Cortex of kidney (tissue), 1 donor: ENCODE measurements at places on chromosomes 2 and 18.

GRCh38 chr2:213679894-213680293 lies 395.6 kb downstream of the SPAG16 start:
- no peak for DNase-seq

GRCh38 chr18:10397004-10397403 lies 57.4 kb upstream of the APCDD1 start:
- no peak for DNase-seq

DNA sequence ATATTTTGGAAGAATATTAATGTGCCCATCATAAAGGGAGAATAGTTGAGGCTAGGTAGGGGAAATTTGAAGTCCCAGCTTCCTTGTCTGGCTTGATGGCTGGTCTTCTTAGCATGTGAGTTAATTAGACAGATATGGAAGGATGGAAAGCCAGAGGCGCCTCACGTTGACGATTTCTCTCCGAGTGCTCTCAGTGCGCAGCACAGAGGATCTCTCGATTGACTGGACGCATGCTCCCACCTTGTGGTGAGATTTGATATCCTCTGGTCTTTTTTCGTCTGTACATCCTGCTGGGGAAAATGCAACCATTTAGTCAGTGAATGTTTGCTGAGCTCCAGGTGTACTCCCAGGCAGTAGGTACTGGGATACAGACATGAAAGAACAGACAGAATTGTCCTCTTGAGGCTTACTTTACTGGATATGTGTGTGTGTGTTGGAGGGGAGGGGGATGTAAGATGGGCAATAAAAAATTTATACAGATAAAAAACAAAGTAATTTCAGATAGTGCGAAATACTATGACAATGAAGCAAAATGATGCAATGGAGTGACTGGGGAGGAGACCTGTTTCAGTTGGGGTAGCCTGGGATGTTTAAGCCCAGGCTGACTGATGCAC lies 66.9 kb upstream of the ZNG1B start:
- DNase-seq = no peak

DNA sequence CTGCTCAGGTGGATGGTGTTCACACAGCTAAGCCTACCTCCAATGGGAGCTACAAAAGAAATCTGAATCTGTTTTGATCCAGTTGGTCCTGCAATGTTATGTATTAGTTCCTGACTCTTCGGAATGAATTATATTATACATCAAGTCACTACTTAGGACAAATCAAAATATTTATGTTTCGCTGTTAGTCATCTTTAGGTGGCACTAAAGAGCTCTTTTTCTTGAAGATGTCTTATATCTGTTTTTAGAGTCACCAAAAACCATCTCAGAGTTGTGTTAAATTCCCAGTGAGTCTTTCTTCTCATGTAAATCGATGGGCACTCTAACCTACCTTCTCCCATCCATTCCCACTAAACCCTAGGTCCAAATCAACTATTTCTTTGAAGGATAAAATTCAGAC lies 2.2 kb downstream of the DNER start:
- no peak for DNase-seq

DNA sequence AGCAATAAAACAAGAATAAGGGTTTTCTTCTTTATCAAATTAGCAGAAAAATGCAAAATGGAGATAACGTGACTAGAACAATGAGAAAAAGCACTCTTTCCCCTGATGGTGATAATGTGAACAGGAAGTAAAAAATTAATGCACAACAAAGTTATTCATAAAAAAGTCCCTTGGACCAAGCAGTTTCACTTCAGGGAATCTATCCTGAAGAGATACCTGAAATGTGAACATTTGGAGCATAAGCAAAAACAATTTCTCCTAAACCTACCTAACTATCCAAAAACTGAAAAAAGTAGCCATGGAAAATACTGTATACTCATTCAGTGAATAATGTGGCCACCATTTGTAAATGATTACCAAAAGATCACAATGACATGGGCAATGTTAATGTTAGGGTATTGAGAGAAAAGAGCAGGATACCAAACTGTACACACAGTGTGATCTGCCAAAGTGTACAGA lies 48.7 kb downstream of the TRIP12 start:
- no peak for DNase-seq

DNA sequence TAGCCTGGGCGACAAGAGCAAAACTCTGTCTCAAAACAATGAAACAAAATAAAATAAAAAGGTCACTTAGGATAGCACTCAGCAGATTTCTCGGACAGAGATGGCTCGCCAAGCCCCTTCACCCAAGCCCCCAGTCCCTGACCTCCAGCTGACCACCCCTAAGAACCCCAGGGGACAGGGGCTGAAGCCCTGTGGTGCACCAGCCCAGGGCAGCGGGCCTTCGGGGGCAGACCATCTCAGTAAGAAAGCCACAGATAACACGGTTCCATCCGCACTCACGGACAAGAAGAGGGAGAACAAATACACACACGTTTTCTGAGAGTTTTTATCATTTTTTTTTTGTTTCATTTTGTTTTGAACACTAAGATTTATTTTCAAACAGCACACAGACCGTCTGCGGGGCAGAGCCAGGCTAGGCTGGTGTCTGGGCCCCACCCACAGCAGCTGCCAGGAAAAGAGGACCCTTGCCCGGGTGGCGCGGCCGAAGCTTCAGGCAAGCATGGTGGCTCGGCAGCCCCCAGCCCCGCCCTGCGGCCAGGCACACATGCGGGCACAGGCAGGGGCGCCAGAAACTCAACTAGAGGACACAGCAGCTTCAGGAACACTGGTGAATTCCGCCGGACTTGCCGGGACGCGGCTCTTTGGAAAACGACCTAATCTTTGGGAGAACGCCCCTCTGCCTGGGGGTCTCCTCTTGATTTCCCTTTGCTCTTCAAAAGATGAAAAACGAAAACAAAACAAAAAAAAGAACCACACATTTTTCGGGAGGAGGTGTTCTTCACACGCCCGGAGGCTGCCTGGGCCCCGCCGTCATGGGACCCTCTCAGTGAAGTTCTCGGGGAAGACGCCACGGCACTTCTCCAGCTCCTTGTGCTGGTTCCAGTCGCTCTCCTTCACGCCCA lies 59.0 kb downstream of the BIN1 start:
- no peak for DNase-seq

DNA sequence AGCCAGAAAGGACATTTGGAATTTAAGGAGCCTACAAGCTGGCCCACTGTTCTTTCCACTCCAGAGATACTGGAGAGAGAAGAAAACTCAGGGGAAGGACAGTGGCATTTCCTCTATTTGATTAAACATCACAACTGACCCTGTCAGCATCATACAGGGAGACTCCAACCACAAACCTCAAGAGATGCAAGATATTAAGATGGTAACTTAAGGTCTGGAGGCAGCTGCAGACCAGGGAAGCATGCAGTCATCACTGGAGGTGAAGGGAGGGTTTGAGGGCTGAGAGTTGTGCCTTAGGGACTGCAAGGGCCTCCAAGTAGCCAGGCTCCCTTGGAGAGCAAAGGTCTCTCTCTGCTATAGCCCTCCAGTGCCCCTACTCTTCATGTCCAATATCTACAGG lies 67.4 kb downstream of the RNF152 start:
- DNase-seq = no peak

DNA sequence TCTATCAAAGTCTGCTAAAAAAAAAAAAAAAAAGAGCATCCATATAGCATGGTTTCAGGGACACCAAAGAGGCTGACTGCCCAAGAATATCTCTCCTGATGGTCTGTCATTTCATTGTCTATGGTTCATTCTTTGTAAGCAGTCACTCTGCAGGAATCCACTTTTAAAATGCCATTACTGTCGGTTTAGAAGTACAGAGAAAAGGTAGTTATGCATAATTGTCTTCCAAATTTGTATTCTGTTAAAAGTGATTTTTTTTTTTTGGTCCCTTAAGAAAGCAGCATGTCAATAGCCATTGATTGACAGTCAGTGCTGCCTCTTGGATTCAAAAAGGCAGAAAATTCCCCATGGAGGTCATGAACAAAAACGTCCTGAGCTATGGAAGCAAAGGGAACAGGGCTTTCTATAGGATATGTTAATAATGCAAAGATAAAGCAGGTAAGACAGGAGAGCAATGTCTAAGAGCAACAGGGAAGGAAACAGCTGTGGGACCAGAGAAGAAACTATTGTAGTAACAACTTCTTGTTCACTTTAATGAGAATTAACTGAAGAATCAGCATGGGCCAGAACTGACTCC lies 245.8 kb downstream of the TMX3 start:
- no peak for DNase-seq

DNA sequence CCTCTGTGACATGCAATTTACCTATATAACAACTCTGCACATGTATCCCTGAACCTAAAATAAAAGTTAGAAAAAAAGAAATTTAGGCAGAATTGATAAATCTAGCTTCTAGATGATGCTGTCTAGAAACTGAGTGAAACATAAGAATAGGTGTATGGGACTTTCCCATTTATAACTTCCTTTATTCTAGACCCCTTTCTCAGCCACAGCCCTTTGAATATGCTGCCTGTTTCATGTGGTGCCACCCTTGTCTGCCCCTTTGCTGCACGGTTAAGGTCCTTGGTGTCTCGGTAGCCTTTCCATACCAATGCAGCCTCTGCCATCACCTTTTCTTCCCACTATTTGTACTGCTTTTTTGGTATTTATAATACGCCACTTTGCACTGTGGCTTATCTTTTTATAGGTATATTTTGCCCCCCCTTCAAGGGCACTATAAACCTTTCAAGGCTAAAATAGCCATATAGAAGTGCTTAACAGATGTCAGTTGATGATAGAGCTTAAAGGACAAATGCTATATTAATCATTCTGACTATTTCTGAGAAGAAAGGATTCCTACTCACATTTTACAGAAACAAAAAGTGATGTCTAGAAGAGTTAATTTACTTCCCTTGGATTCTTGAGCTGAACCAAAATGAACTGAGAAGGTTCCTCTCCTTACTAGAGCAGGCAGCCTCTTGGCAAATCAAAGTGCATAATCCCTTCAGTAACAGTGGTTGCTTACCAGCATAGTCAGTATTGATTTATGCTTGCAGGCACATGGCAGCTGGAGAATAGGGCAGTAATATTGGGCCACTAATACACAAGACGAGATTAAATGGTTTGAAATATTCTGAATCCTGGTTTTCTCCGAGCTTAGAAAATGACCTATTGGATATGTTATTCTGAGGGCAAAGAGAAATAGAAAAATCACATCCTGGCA lies 88.1 kb upstream of the CYP26B1 start:
- DNase-seq = no peak

GRCh38 chr2:69386360-69386759 lies 667 bp downstream of the GFPT1 start:
- no peak for DNase-seq

GRCh38 chr2:234863043-234863934 lies 88.5 kb upstream of the SH3BP4 start:
- no peak for DNase-seq

- no peak for DNase-seq
These were observed 73.9 kb upstream of the LMAN1 start for GRCh38 chr18:59432803-59433597.

DNA sequence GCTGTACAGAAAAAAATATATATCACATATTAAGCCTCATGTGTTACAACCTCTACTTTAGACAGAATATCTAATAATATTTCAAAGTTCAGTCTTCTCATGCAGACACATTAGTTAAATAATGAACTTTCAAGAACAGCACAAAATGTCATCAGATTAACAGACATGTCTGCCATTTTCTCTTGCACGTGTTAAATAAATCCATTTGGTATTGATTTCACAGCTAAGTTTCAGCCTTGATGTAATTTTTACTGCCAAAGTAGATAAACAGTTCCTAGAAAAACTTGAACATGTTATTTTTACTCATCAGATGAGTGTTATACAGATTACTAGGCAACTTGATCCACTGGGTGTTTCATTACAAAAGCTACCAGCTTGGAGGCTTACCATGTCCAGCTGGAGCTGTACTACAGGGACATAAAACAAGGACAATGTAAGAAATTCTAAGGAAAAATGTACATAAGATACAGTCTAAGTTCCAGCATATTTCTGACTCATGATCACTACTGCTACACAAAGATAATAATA lies 290.7 kb upstream of the DDX18 start:
- no peak for DNase-seq

DNA sequence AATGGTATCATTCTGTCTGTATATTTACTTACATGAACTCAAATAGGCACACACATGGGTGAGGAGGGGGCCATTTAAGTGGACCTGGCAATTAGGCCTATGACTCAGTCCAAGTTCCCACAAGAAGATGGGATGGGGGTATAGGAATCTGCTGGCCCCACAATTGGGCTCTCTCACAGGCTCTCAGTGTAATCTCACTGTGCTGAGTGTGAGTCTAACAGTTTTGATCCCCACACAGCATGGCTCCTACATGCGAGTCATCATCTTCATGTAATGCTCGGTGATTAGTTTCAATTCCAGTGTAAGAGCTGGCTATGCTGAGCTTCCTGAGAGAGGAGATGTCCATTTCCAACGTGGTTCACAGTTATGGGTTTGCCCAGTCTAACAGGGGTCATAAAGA lies 114.0 kb downstream of the GATA6 start:
- DNase-seq = no peak

DNA sequence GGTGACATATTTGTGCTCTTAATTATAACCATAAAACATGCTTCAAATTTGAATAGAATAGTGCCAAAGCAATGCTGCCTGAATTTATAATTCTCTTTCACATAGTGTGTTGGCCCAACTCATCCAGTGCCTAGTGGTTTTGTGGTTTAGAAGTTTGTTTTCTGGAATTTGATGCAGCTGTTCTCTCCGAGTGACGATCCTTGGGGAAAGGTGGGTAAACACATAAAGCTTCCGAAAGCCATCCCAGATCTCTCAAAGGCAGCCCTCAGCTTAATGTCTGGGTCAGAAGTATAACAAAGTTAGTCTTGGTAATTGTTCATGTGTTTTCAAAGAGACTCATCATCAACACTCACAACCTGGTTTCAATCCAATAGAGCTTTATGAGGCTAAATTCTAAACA lies 235.6 kb upstream of the CDH2 start:
- DNase-seq = no peak

GRCh38 chr2:199973703-199974102 lies 18.3 kb downstream of the MAIP1 start:
- no peak for DNase-seq

DNA sequence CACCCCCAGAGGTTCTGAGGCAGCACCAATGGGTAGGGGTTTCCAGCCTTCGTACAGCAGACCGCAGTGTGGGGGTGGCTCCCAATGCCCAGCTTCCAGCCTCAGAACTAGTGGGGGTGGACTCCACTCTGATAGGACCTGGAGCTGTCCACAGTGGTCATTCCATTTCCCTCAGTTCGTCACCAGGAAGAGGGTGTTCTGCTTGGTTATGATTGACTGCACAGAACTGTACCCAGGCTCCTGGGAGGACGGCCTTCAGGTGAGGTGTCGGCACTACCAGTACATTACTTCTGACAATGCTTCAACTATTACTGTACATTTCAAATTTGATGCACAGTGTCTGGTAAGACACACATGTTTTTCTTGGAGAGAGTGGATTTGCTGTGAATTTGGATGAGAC lies 150.3 kb upstream of the CAPN13 start:
- DNase-seq = no peak

GRCh38 chr2:85768713-85769112 lies 14.9 kb downstream of the ATOH8 start:
- DNase-seq = no peak

DNA sequence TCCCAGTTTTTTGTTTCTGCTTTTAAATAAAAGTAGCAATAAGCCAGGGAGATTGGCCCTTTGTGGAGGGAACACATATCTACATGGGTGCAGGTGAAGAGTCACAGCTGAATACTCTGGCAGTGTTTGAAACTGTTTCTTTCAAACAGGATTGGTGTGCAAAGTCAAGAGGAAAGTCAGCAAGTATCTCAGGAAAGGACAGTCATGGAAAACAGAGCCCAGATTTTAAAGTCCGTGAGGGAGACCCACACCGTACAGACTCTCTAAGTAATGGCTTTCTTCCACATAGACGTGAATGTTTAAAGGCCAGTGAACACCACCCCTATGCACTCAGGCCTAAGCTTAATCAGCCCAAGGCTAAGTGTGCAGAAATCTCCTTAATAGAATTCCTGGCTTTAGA lies 95.3 kb downstream of the GFPT1 start:
- DNase-seq = no peak
